ENCODE measurements at places on chromosomes 1 and 21. TPM values are rescaled to one million over a fixed set of nuclear protein-coding genes. Genes with fewer than 3 reads are reported as not detected.

DNA sequence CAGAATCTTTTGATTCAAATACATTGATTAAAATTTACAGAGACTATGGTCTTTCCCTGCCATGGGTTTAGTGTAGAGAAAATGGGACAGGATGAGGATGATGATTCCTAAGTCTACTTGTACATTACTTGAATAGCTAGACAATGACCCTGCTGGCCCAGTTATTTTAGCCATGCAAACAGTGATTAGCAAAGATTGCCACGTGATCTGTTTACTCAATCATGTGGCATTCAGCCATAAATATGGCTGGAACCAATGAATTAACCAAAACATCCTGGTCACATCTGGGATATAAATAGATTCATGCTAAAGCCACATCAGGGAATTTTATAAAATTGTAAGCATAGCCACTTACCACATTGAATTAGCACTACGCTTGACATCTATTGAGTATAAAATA, 167.3 kb downstream of the PBX1 start:
- no peak overlapping the region for H3K4me3 ChIP-seq
- DNase-seq: no peak
- no peaks in the 10 kb centered on the region for H3K27me3 ChIP-seq
- H3K27ac ChIP-seq: no peak overlapping the region

DNA sequence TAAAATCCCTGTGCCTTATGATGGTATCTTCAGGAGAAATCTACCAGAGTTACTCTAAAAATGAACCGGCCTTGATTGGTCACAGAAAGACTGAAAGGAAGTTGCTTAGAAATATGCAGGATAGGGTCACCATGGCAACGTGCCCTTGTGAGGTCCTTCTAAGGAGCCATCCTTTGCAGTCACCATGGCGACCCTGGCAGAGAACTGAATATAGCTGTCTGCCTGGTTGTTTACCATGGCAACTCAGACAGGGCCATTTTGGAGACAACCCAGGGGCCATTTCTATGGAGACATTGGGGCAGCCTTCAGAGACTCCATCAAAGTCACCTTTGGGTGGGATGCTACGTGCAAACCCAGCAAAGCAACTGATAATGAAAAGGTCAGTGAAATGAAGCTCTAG, 43.0 kb downstream of the SNX7 start:
- no peak overlapping the region for H3K4me3 ChIP-seq
- H3K4me1 ChIP-seq: peaks cover 13% of the 10 kb centered on the region
- peaks cover 5% of the 10 kb centered on the region for H3K36me3 ChIP-seq
- H3K27ac ChIP-seq: no peak overlapping the region
- no peaks in the 10 kb centered on the region for H3K27me3 ChIP-seq

- H3K36me3 ChIP-seq: peaks cover 24% of the 10 kb centered on the region
- peaks cover 16% of the 10 kb centered on the region for H3K4me1 ChIP-seq
- no peak for DNase-seq
- H3K4me3 ChIP-seq: no peak overlapping the region
These were observed 3.2 kb upstream of the SRM start for GRCh38 chr1:11062965-11063401.

DNA sequence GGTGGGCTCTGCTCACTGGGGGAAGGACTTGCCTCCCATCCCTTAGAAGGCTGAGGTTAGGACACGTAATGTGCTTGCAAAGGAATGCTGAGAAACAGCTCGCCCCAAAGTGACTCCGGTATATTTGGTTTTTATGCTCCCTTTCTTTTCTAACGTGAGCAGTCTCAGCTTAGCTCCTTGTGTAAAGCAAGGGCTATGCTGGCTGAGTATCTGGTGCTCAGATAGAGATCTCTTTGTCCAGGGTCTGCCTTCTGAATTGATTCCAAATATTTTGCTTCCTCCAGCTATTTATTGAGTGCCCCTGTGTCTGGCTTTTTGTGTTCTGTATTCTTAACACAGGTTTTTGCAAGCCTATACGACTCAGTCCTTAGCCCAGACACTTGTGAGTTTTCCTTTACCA, 94.5 kb upstream of the ARTN start:
- peaks cover 25% of the 10 kb centered on the region for H3K36me3 ChIP-seq
- H3K27ac ChIP-seq: no peak overlapping the region
- H3K4me1 ChIP-seq: peaks cover 43% of the 10 kb centered on the region
- DNase-seq: no peak

DNA sequence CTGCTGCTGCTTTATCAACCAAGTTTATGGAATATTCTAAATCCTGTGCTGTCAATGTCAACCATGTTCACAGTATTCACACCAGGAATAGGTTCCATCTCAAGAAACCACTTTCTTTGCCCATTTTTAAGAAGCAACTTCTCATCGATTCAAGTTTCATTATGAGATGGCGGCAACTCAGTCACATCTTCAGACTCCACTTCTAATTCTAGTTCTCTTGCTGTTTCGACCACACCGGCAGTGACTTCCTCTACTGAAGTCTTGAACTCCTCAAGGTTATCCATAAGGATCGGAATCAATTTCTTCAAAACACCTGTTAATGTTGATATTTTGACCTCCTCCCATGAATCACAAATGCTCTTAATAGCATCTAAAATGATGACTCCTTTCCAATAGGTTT, 39.7 kb upstream of the IFNLR1 start:
- no peaks in the 10 kb centered on the region for H3K36me3 ChIP-seq
- no peak for DNase-seq
- no peaks in the 10 kb centered on the region for H3K27me3 ChIP-seq
- H3K27ac ChIP-seq: no peak overlapping the region
- peaks cover 2% of the 10 kb centered on the region for H3K4me1 ChIP-seq

DNA sequence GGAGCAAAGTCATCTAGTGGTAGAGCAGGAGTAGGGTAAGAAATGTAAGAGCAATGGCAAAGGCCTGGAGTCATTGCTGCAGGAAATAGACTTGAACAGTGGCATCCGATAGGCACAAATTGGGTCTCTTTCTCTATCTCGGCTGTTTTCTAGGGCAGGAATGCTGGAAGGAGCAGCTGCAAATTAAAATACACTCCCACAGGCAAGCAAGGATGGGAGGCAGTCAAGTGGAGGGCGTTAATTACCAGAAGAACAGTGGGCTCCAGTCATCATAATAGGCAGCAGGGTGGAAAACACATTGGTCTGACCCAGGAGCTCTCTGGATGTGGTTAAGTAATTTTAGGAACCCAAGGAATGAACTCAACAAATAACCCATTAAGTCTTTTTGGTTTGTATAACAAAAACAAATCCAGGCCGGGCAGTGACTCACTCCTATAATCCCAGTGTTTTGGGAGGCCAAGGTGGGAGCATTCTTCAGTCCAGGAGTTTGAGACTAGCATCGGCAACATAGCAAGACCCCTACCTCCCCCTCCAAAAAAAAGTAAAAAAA, 7.8 kb upstream of the TDRD5 start:
- H3K36me3 ChIP-seq: no peaks in the 10 kb centered on the region
- no peak overlapping the region for H3K27ac ChIP-seq
- H3K4me1 ChIP-seq: peaks cover 2% of the 10 kb centered on the region
- H3K4me3 ChIP-seq: no peak overlapping the region

DNA sequence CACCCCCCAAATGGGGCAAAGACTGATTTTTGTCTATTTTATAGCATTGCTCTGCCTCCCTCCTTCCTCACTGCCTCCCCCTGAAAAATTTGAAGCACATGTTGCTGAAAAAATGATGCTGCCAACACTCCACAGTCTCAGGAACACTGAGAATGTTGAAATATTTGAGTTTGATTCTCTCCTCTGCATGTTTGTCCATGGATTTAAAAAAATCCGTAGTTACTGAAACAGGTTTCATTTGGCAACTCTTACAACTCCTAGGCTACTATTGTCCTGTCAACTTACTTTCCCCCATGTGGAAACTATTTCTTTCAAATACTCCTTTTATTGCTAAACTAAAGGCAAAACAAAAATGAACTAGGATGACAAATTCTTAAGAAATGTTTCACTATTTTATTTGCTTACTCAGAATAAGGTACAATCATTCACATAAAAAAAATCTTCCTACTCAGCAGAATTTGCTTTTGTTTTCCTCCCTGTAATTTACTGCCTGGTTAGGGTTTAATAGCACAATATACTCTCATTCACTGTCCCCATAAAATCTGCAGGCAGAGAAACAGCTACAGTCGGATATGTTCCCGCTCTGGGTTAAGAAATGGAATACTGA, 50.2 kb downstream of the C21orf91 start:
- H3K4me3 ChIP-seq: no peak overlapping the region
- DNase-seq: no peak
- no peaks in the 10 kb centered on the region for H3K36me3 ChIP-seq
- H3K27me3 ChIP-seq: peaks cover 27% of the 10 kb centered on the region
- H3K27ac ChIP-seq: no peak overlapping the region

The GJA9 gene
- total RNA-seq: not detected

GRCh38 chr1:6723621-6724428, 22.2 kb upstream of the DNAJC11 start:
- H3K4me1 ChIP-seq: peaks cover 12% of the 10 kb centered on the region
- H3K27ac ChIP-seq: peak overlapping the region; percentile 80
- H3K27me3 ChIP-seq: peaks cover 2% of the 10 kb centered on the region
- H3K36me3 ChIP-seq: no peaks in the 10 kb centered on the region
- H3K4me3 ChIP-seq: no peak overlapping the region
- DNase-seq: no peak

DNA sequence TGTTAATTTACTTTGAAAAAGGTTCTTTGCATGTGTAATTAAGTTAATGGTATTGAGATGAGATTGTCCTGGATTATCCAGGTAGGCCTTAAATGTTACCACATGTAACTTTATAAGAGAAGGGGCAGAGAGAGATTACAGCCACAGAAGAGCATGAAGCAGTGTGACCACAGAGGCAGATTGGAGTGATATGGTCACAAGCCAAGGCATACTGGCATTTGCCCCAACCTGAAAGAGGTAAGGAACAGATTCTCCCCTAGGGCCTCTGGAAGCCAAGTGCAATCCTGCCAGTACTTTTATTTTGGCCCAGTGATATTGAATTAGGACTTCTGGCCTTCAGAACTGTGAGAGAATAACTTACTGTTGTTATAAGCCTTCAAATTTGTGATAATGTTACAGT, 23.0 kb downstream of the RNF2 start:
- H3K27ac ChIP-seq: no peak overlapping the region
- no peak overlapping the region for H3K4me3 ChIP-seq
- H3K4me1 ChIP-seq: peaks cover 5% of the 10 kb centered on the region
- DNase-seq: no peak

DNA sequence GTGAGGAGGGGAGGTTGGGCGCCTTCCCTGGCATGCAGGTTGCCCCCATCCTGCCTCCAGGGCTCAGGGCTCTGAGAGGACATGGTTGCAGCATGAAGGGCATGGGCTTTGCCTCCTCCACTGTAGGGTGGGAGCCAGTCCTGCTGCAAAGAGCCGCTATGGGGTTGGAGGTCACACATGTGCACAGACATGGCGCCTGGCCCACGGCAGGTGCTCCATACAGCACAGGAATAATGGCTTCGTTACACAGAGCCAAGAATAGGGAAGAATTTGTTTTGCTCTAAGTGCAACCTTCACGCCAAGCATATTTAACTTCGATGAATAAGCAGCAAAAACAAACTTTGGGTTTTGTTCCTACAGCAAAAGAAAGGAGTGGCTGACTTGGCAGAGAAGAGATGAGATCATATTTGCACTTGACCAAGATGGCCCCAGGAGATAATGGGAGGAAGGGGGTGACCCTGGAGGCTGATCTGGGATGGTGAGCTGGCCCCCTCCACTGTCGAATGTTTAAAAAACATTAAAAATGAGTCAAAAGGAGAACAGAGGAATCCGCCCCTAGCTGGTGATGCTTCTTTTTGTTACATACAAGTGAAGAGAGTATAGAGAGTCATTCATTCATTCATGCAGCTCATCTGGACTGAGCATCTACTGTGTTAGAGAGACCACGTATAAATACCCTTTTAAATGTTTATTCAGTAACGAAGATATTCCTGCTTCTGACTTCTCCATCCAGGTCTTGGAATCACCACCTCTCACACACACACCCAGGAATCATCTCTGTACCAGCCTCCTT, 12.4 kb upstream of the C2CD2 start:
- H3K27me3 ChIP-seq: no peaks in the 10 kb centered on the region
- no peak for DNase-seq
- no peaks in the 10 kb centered on the region for H3K36me3 ChIP-seq
- H3K4me3 ChIP-seq: no peak overlapping the region

GRCh38 chr1:113153116-113153803, 80.3 kb downstream of the LRIG2 start:
- H3K4me3 ChIP-seq: no peak overlapping the region
- H3K36me3 ChIP-seq: peaks cover 10% of the 10 kb centered on the region
- peaks cover 7% of the 10 kb centered on the region for H3K4me1 ChIP-seq
- no peak for DNase-seq
- H3K27me3 ChIP-seq: no peaks in the 10 kb centered on the region

DNA sequence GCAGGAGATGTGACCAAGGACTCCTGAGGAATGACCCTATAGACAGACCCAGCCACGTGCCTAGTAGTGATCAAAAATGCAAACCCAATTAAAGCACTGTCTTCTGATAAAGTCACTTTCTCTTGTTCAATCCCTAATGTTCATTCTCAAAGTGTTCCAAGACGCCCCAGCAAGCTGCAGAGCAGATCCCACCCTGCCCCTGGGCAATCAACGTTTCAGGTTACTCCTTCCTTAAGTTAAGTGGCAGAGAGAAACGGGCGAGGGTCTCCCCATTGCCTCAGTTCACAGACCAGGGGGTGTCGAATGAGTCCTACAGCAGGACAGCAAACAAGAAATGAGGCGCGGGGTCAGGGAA, 699 bp upstream of the RGS2 start:
- no peaks in the 10 kb centered on the region for H3K27me3 ChIP-seq
- no peak for DNase-seq
- H3K4me3 ChIP-seq: peak overlapping the region; percentile 95
- H3K27ac ChIP-seq: peak overlapping the region; percentile 97

DNA sequence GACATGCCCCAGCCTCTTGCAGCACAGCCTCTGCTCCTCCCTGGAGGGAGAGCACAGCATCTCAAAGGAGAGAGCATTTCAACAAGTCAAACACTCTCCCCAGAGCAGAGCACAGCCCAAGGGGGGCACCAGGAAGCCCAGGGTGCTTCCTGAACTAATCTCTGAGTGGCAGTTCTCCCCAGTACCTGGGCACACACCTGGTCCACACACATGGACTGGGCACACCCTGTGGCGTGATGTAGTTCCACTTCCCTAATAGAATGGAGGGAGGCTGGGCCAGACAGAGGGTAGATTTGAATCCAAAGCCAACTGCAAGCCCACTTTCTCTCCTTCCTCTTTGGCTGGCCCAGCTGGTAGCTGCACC, 55.5 kb downstream of the CD46 start:
- H3K27ac ChIP-seq: no peak overlapping the region
- DNase-seq: no peak
- peaks cover 16% of the 10 kb centered on the region for H3K4me1 ChIP-seq
- no peak overlapping the region for H3K4me3 ChIP-seq
- no peaks in the 10 kb centered on the region for H3K36me3 ChIP-seq

- H3K27me3 ChIP-seq: no peaks in the 10 kb centered on the region
- no peaks in the 10 kb centered on the region for H3K4me1 ChIP-seq
- no peak for DNase-seq
- H3K36me3 ChIP-seq: no peaks in the 10 kb centered on the region
- H3K27ac ChIP-seq: no peak overlapping the region
- no peak overlapping the region for H3K4me3 ChIP-seq
These were observed 23.2 kb upstream of the C1orf146 start for GRCh38 chr1:92194511-92194910.

The OR2L5 gene
- total RNA-seq: not detected
